ENCODE measurements at places on chromosomes 13 and 19.

GRCh38 chr13:104641309-104641708 is 1575.1 kb upstream of the SLC10A2 start:
- peak; percentile 41 for DNase-seq

- no peak for DNase-seq
Observed at GRCh38 chr19:53389978-53390377, 5.0 kb upstream of the ZNF765 start.

GRCh38 chr19:35045667-35046300 is 4.3 kb downstream of the HPN start:
- DNase-seq = no peak

DNA sequence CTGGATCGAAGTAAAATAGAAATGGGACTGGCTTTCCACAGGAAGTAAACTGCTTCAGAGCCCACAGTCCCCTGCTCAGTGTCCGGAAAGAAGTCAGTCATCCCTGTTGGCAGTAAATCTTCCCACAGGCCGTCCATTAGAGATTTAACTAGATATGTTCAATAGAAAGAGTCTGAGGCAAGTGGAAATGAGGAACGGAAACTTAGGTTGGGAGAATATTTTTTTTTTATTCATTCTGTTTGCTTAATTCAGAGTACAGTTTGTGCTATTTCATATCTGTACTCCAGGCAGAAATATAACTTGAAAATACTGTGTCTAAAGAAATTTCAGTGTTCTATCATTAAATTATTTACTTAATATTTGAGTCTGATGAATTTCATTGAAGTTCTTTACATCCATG is 22.7 kb downstream of the SLC25A15 start:
- no peak for DNase-seq

DNA sequence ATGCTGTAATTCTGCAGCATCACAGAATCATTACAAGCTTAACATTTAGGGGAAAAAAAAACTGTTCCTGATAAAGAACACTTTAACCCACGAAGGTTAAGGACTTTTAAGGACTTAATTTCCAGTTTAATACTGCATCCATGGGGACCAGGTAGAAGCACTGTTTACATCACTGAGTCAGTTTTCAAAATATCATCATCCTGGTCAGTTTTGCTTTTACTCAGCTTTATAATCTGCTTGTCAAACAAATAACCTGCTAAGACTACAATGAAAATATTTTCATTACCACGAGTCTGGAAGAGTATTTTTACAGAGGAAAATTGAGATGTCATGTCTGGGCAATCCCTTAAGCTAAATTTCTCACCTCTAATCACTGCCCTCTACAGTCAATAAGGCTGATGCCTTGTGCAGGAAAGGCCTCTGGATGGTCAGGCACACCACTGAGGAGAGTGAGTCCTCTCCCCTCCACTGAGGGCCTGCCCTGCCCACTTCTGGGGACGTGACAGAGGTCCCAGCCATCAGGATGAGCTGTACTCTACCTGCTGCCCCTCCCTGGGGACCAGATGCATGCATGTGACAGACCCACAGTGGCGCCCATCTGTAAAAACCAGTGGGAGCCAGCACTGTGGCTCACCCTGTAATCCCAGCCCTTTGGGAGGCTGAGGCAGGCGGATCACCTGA is 31.0 kb downstream of the FOXO1 start:
- DNase-seq = no peak

GRCh38 chr13:40994581-40995230 is 24.4 kb downstream of the ELF1 start:
- DNase-seq = no peak

DNA sequence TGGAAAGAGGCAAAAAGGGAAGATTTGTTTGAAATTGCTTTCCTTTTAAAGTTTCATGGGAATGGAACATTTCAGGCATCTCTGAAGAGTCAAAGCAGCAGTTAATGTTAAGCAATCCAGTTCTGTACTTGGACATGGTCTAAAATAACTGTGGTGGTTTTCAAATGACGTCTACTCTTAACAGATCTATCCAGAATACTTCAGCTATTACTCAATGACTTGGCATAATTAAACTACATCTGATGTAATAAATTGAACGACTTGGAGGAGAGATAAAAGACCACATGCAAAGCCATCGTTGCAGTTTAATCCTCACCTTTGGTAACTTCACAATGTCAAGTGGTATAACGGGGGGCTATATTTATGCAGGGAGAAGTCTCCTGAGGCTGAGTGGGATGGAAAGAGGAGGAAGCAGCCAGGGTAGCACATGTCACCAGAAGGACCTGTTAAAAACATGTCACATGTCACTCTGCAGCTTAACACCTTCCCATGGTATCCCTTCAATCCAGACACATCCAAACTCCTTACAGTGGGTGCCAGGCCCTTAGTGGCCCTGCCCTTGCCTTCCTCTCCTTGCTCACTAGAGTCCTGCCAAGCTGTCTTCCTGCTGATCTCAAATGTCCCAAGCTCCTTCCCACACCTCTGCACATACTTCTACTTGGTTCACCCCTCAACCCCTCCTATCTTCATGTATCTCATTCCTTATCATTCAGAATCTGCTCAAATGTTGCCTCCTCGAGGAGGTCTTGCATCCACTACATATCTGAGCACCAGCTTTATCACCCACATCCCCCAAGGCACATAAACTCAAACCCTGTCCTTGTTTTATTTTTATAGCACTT is 327.8 kb downstream of the SUCLA2 start:
- DNase-seq = peak; percentile 99

- no peak for DNase-seq
Observed at GRCh38 chr13:89660752-89661151, 1686.7 kb upstream of the MIR17HG start.

DNA sequence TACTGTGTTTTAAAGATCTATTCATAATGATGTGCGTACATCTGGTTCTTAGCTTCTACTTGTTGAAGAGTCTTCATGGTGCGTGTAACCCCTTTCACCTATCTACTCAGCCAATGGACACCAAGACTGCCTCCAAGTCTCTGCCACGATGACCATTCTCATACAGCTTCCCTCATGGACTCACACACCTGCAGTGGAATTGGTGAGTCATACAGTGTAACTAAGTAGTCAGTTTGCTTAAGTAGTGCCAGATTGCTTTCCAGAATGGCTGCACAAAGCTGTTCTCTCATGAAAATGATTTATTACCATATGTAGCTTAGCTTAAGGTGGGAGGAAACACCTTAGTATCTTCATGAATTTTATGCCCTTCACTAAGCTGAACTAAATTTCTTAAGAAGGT is 112.3 kb downstream of the AKAP11 start:
- DNase-seq = peak; percentile 18

- DNase-seq = no peak
Observed at GRCh38 chr13:108214441-108215271, 680 bp downstream of the LIG4 start.

GRCh38 chr19:7902796-7903243 is 857 bp upstream of the MAP2K7 start:
- DNase-seq = no peak

All from fibroblast of lung (primary cell).